ENCODE measurements at places on chromosomes 12 and 14.

- no peak for DNase-seq
Measured at GRCh38 chr12:93116632-93117031, 187.5 kb upstream of the EEA1 start.

GRCh38 chr12:104501660-104502059 lies 44.9 kb downstream of the CHST11 start:
- no peak for DNase-seq

DNA sequence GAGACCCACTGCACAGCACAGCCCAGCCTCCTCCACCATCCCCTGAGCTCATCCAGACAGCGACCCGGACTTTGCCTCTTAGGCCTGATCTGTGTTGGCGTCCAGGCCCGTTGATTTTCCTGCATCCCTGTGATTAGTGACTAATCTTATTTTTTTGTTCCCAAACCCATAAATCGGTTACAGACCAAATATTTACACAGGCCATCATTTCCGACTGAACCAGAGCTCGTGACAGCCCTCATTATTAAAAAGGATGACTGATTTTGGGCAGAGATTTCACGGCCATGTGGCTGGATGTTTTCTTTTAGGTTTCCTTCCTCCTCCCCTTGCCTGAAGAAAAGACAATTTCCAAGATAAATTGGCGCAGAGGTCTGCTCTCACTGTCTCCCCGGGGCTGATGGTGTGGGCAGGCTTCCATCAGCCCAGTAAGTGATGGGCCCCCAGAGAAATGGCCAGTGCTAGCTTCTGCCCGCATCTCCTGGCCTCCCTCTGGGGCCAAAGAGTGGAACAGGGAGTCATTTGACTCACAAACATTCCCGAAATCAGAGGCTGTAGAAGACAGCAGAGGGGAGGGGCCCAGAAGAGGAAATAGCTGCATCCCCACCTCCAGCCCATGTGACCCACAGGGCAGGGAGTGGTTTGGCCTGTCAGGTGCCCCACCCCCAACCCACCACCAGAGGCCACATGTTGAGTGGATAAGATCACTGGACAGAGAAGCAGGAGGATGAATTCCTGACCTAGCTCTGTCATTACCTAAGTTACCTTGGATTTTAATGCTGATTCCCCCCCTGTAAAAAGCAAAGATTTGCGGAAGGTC lies 283.5 kb downstream of the KSR2 start:
- peak; percentile 96 for DNase-seq

- DNase-seq: no peak
Measured at GRCh38 chr12:9406564-9407424, 198.6 kb upstream of the PZP start.
